ENCODE measurements at places on chromosomes 4 and X.

DNA sequence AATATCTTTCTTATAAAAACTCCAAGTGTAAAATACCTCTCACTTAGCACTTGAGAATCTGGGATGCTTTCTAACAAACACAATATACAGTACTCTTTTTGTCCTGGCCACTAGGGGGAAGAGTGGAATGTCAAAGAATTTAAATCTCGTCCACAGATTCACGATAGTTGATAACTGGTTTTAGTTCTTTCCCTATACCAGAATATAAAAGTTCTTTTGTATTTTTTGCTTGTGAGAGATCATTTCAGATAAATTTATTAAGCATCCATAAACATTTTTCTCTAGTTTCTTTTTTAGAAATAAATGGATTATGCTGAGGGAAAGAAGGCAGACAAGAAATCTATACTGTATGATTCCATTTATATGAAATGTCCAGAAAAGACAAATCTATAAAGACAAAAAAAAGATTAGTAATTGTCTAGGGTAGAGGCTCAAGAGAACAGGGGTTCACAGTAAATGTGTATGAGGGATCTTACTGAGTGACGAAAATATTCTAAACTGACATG lies 50.4 kb downstream of the MGARP start:
- peak; percentile 64 for DNase-seq

GRCh38 chr4:167308876-167309275 lies 74.6 kb upstream of the SPOCK3 start:
- no peak for DNase-seq

GRCh38 chr4:153061971-153062370 lies 125.8 kb downstream of the FHDC1 start:
- DNase-seq, result no peak

GRCh38 chr4:84677995-84678394 lies 95.1 kb downstream of the CDS1 start:
- no peak for DNase-seq

- no peak for DNase-seq
Observed at GRCh38 chr4:23855912-23856605, 33.8 kb downstream of the PPARGC1A start.

DNA sequence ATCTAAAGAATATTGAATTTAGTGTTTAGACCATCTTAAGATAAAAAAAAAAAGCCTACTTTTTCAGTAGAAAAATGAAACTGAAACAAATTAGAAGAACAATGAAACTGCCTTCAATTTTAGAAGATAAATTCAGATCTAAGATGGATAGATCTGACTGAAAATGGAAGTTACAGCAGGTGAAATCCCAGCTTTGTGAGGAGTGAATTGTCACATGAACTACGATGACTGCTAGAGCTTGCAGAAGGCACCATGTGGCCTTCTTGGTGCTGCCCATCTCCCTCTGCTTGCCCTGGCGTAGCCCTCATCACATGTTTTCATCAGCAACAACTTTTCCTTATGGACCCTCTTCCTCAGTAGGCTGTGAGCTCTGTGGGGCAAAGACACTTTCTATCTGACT lies 51.4 kb upstream of the EMCN start:
- no peak for DNase-seq

DNA sequence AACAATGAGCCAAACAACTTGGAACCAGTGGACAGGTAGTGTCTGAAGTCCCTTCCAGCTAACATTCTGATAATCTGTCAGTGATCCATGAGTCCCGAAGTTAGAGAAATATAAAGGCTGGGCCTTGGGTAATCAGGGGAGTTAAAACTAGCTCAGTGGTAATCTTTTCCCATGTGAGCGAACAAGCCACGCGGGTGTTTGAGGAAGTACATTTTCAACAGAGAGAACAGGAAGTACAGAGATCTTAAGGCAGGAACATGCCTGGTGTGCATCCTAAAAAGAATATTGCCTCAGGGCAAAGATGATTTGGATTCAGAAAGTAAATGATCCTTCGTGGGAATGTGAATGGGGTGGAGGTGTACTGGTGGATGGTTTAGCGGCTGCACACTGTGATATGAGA lies 42.9 kb downstream of the FNIP2 start:
- DNase-seq, result peak; percentile 15

DNA sequence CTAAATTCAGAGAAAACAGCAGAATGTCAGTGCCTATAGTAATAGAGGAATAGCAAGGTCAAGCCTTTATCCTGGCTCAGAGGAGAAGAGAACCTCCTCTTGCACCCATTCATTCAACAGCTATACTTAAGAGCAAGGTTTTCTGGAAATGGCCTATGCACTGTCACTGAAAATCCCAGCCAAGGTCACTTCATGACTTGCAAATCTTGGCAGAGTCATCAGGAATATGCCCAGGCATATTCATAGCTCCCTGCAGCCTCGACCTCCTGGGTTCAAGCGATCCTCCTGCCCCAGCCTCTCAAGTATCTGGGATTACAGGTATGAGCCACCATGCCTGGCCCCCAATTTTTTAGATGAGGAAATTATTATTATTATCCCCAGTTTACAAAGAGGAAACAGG lies 35.8 kb upstream of the NOCT start:
- no peak for DNase-seq

GRCh38 chr4:138181287-138181686 lies 60.9 kb downstream of the SLC7A11 start:
- DNase-seq, result no peak

- DNase-seq, result no peak
Observed at GRCh38 chrX:115898382-115899001, 272.1 kb upstream of the AGTR2 start.

GRCh38 chr4:110637408-110638088 lies 14.7 kb upstream of the PITX2 start:
- DNase-seq, result no peak

DNA sequence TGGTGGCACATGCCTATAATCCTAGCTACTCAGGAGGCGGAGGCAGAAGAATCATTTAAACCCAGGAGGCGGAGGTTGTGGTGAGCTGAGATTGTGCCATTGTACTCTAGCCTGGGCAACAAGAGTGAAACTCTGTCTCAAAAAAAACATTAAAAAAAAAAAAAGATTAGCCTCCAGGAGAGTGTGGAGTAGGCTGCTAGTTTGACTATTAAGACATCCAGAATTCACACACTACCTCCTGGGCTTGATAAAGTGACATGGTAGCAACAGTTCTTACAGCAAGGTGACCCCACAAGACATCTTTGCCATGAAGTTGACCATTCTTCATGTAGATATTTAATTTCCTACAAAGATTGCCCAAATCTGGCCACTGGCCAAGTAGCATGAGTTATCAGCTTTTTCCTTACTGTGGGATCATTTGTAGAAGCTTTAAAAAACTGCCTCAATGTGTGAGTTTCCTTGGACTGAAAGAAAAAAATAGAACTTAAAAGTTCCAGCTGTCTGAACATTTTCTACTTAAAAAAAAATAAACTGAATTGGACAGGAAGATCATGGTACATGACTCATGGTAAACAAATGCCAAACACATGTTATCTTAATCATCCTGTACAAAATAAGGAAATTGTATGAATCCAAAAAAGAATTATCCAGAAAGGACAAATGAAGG lies 35.3 kb upstream of the SPRY1 start:
- no peak for DNase-seq

- no peak for DNase-seq
Observed at GRCh38 chr4:24806206-24806990, 11.0 kb downstream of the SOD3 start.

- DNase-seq, result no peak
Observed at GRCh38 chrX:69231903-69232302, 66.7 kb upstream of the PJA1 start.

DNA sequence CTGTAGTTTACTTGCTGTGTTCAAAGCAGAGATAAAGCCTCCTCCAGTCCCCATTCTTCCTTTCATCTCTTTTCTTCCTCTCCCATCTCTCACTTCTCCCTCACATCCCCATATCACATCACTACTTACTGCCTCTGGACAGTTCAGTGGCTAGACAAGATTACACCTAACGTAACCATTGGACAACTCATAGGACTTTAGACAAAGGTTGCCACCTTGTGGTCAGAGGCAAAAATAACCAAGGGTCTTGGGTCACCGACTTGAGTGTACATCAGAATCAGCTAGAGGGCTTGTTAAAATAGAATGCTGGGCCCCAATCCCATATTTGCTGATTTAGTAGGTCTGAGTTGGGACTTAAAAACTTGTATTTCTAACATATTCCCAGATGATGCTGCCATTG lies 109.3 kb upstream of the DGKK start:
- DNase-seq, result peak; percentile 46

- no peak for DNase-seq
Observed at GRCh38 chr4:82746705-82747574, 51.7 kb downstream of the SCD5 start.

- DNase-seq, result no peak
Observed at GRCh38 chr4:24970191-24970590, 57.3 kb upstream of the CCDC149 start.

DNA sequence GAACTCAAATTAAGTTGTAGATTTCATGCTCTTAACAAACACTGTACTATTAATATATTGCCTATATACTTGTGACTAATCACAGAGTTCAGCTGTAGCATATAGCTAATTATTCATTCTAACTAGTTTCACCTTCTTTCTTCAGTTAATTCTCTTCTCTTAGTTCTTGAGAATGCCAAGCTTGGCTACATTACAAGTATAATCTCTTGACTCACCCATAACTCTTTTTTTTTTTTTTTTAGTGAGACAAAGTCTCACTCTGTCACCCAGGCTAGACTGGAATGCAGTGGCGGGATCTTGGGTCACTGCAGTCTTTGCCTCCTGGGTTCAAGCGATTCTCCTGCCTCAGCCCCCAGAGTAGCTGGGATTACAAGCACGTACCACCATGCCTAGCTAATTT lies 5.4 kb downstream of the KLHL5 start:
- no peak for DNase-seq

GRCh38 chrX:53340852-53341645 lies 59.7 kb upstream of the IQSEC2 start:
- DNase-seq, result no peak

DNA sequence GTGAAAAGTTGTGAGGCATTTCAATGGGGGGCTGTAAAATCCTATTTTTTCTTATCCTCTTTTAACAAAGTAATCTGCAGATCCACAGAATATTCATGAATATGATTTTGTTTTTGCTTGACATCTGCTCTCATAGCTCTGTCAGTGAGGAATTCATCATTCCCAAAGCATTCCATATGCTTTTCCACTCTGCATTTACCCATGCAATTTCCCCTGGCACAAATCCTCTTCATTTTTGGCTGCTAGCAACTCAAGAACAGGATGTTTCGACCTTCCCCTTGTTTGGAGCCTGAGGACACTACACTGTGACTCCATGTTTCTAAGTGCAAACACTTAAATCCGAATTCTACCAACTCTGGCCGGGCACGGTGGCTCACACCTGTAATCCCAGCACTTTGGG lies 48.5 kb downstream of the KLHL15 start:
- DNase-seq, result no peak

- DNase-seq, result no peak
Observed at GRCh38 chrX:131219271-131219670, 69.8 kb downstream of the IGSF1 start.

GRCh38 chrX:10591363-10592335 lies 28.7 kb downstream of the MID1 start:
- DNase-seq, result no peak

DNA sequence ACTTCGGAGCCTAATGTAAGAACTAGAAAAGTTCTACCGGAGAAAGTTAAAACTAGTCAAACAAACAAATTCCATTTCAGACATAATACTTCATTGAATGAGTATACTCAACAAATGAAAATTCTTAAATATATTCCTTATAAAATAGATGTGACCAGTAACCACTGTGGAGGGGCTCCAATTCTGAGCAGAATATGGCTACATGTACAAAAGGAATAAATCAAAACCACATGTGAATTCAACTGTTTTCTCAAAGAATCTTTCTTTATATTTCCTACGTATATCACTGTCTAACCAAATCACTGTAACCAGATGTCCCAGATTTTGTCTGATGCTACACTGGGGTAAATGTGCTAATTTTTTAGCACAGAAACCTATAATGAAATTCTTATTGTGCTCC lies 49.0 kb downstream of the HTN1 start:
- DNase-seq, result no peak

DNA sequence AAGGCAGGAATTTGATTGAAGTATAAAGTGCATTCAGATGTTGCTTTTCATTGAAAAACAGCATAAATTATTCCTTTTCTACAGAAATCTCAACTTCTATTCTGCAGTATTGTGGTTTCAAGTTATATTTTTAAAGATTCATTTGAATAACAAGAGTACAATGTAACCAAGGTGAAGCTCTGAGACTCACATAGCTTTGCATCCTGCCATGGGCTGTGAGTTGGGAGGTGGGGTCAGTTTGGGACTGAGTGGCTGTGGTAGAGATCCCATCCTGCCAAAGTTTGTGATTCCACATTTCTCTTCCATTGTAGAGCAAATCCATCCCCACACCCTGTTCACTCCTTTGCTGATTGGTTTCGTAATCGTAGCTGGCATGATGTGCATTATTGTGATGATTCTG lies 69.2 kb downstream of the KIT start:
- no peak for DNase-seq

GRCh38 chrX:108097380-108097779 lies 5.8 kb downstream of the ATG4A start:
- no peak for DNase-seq

DNA sequence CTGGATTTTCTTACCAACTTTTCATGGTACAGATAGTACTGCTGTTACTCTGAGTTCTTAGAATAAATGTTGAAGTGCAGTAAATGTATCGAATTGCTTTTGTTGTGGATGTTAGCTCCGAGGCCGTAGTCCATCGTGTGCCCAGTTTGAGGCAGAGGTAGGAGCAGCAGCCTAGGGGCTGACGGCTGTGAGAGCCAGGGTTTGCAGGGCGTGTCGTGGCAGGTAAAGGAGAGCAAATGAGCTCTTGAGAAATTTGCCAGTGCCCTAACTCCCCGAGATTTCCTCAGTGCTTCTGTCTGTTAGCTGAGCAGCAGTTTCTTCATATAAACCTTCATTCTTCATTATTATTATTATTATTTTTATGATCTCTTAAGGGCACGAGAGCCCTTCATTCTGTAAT lies 21.6 kb downstream of the PRIMPOL start:
- DNase-seq, result no peak

DNA sequence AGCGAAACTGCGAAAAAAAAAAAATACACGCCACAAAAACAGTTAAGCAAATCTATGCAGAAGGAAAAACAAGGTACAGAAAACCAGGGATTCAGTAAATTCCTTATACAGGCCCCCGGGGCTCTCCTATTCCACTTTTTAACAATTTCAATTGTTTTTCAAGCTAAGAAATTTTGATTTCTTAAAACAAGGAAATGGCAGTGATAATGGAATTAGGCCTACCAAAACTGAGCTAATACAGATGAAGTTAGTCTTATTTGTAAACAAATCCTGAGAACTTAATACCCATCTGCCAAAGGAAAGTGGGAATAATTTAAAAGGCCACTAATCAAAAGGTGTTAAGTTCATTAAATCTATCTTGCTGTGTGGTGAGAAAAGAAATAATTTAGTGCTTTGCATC lies 269.3 kb downstream of the CHIC1 start:
- DNase-seq, result no peak

Data from CD4-positive, alpha-beta T cell treated with Interleukin-2 at 100 ng/mL for 4 hours (primary cell).